ENCODE measurements at places on chromosomes 5 and 9.
A peak's percentile ranks its signal among the peaks of the same experiment; 100 is the strongest.

- DNase-seq = no peak
These were observed 127.4 kb upstream of the TMEM161B start for GRCh38 chr5:88396000-88396535.

DNA sequence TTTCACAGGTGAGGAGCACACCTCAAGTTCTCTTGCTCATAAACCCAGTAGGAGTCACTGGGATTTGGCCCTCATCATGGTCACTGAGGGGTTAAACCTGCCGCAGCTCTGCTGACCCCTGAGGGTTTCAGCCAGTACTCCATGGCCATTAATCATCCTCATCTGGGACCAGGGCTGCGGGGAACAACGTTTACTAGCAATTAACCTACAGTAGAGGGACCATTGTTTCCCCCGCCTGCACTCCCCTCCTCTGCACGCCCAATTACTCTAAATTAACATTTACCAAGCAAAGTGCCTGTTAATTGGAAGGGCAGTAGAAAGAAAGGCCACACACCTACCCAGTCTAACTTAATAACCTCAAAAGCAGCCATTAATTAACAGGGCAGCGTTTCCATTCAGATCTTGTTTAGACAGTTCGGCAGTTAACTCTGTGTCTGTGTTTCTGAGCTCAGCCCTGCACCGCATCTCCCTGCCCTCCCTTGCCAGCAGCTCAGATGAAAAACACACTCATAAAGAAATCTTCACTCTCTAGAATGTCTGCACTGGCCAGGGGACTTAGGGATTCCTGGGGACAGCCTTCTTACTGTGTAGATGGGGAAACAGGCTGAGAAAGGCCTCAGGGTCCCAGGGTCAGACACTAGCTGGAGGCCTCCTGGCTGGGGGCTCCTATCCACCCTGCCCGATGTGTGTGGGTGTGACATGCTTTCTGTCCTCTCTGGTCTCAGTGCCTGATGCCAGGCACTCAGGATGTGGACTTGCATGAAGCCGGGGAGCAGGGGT is 51.6 kb downstream of the ALG2 start:
- no peak for DNase-seq

DNA sequence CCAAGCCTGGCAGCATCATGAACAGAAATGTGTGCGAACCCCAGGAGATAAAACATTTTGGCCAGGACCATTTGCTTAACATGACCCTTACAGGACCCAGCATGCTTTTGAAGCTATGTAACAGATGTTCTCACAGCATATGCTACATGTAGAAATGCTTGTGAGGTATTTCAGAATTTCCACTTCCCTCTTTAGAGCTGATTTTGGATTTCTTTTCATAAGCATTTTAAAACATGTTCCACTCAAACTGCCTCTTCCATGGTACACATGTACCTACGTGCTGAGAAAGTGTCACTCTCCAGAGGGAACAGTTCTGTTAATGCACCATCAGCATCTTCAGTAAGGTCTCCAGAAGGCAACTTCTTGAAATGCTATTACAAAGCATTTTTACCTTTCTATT is 15.7 kb upstream of the TSSK1B start:
- no peak for DNase-seq

DNA sequence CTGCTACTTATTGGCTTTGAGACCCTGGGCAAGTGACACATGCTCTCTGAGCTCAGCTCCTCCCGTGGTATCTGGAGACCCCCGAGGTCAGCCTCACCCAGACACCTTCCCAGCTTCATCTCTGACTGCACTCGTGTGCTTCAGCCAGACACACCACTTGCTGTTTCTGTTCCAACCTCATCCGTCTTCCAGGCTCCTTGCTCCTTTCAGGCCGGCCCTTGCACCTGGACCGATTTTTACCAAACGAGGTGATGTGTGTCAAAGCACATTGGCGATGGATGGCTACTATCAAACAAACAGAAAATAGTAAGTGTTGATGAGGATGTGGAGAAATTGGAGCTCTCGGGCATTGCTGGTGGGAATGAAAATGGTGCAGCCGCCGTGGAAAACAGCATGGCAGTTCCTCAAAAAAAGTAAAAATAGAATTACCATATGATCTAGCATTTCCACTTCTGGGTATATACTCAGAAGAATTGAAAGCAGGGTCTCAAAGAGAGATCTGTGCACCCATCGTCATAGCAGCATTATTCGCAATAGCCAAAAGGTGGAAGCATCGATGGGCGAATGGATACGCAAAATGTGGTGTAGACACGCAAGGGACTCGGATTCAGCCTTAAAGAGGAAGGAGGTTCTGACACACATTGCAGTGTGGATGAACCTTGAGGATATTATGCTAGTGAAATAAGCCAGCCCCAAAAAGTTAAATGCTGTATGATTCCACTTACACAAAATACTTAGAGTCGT is 96.1 kb upstream of the IER5L start:
- peak; percentile 23 for DNase-seq

- no peak for DNase-seq
These were observed 27.9 kb downstream of the C1QTNF2 start for GRCh38 chr5:160342413-160342941.

GRCh38 chr5:11182441-11183080 is 421.5 kb upstream of the DAP start:
- no peak for DNase-seq

DNA sequence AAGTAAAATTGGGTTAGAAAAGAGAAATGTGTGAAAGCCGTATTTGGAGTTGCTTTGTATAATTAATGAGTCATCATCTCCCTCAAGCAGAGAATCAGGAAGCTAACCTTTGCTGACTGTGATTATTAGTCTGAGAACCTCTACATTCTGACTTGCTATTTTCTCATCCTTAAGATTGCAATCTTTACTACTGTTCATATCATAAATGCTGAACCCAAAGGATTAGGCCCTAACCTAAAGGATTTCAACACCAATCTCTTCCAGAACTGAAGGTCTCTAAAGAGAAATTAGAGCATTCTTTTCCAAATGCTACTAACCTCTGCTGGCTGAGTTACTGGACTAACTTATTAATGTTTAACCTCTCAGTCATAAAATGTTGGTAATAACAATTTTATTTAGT is 538.1 kb upstream of the MEF2C start:
- no peak for DNase-seq

DNA sequence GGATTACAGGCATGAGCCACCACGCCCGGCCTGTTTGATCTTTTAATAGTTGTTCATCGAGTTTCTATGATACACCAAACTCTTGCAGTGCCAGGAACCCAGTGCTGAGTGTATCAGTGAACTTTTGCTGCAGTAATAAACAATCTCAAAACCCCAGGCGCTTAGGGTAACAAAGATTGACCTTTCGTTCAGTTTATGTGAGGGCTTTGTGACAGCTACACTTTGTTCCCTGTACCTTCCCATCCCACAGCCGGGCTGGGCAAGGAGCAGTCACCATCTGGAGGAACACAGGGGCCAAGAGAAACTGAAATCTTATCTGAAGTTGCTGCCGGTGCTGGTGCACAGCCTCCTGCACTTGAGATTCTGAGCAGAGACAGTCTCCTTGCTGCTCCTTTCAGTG is 17.2 kb upstream of the WNK2 start:
- DNase-seq = no peak

DNA sequence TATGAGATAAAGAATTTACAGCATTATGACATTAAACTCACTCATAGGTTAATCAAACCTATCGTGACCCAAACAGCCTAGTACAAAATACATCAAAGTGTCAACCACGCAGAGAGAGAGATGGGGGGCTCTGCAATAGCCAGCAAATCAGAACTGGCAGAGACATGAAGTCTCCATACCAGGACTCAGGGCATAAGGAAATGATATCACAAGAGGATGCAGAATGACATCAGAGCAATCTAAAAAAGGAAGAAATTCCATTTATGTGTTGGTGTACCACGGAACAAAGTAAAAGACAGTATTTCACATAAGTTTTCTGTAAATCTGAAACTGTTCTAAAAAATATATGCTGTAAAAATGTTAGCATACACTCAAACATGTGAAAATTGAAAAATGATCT is 24.6 kb downstream of the BICD2 start:
- no peak for DNase-seq

GRCh38 chr5:57324181-57324580 is 150.3 kb downstream of the GPBP1 start:
- no peak for DNase-seq

GRCh38 chr5:77133061-77133758 is 46.1 kb upstream of the ZBED3 start:
- no peak for DNase-seq

- no peak for DNase-seq
These were observed 56.8 kb upstream of the EPB41L4A start for GRCh38 chr5:112475747-112476365.

- DNase-seq = no peak
These were observed 623.1 kb downstream of the BNC2 start for GRCh38 chr9:16247188-16247875.

DNA sequence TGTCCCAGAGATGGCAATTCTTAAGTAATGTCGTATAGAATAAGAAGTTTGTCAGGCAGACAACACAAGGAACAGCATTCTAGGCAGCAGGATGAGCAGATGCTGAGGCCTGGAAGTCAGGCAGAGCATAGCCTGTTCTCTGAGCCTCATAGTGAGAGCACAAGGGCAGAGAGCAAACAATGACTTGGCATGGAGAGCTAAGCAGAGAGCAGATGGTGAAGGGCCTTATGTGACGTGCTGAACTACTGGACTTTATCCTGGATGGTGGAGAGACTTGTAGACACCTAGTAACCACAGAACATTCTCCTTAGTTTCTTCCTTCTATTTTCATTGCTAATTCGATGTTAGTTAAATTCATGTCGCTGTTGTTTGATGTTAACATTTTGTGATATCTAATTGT is 60.1 kb downstream of the KCTD16 start:
- no peak for DNase-seq

DNA sequence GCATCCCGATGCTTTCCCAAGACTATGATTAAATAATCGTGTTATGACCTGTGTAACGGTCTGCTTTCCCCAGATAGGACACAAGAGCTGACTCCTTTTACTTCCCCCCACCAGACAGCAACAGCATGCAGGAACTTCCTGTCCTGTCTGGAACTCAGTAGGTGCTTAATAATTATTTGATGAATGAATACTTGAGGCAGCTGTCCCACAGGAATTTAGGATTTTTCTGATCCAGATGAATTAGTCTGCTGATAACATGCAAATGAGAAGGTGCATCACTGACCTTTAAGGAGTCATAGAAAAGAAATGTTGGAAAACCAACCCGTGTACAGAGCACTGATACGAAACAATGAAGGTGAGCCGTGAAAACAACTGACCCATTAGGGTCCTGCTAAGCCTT is 12.2 kb downstream of the RNF130 start:
- DNase-seq = no peak

DNA sequence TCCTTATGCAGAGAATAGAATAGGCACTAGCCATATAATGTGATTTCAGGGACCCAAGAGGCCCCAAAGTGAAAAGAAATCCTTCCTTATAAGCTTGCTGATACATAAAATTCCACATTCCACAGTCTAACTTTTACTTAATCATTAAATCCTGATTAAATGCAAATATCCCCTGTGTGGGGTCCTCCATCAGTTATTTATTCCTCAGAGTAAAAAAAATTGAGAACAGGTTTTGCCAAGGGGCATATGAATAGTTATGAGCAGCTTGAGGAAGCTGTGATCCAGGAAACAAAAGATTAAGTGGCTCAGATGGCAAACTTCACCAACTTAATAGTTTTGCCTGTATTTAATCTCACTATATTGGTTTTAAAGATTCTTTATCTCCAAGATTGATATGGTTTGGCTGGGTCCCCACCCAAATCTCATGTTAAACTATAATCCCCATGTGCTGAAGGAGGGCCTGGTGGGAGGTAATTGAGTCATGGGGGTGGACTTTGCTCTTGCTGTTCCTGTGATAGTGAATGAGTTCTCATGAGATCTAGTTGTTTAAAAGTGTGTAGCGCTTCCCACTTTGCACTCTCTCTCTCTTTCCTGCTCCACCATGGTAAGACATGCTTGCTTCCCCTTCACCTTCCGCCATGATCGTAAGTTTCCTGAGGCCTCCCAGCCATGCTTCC is 324.9 kb downstream of the NPR3 start:
- DNase-seq = no peak

GRCh38 chr5:149282027-149282965 is 10.6 kb downstream of the AFAP1L1 start:
- no peak for DNase-seq

- no peak for DNase-seq
These were observed 19.4 kb downstream of the PSAT1 start for GRCh38 chr9:78316166-78316892.

GRCh38 chr5:59503220-59503619 is 390.3 kb downstream of the PDE4D start:
- no peak for DNase-seq

GRCh38 chr9:34158362-34158869 is 20.4 kb upstream of the UBAP1 start:
- no peak for DNase-seq

DNA sequence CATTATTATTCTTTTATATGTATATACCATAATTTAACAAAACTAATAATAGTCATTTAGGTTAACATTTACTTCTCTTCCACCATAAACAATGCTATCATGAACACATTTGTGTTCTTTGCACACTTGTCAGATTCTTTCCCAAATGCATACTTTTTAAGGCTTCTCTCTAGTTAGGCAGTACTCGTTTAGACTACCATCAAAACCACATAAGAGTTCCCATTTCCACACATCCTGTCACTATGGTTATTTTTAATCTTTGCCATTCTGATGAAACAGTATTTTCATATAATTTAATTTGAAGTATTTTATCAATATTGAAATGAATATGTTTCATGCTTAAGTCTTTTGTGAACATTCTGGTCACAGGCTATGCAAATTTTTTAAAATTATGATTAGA is 15.1 kb downstream of the DROSHA start:
- DNase-seq = no peak

GRCh38 chr5:149839761-149840160 is 104.8 kb downstream of the PDE6A start:
- no peak for DNase-seq

DNA sequence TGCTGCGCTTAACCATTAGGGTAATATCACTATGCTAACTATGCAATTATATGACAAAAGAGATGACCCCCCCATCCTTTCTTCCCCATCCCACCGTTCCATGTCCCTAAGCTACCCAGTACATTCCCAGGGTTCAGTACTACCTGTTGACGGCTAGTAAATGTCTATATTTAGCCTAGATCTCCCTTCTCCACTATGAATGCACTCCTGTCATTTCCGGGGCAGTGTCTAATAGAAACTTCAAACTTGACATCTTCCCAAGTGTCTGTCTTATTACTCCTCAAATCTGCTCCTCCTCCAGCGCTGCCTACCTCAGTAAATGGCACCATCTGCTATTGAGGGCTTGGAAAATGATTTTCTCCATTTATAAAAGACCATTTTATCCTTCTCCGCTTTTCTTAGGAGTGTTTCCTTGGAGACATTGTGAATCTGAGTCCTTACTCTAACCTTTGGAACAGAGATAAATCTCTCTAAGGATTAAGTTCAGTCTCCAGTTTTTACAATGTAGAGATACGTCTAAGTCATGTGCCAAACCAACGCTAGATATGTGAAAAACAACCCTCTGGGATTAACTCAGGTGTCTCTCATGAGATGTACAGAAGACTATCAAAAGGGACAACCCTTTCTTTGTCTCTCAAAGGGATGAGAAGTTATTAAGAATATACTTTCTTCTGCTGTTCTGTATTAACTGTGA is 114.9 kb downstream of the BNC2 start:
- DNase-seq = no peak
